ENCODE measurements at places on chromosomes 7 and 10.

DNA sequence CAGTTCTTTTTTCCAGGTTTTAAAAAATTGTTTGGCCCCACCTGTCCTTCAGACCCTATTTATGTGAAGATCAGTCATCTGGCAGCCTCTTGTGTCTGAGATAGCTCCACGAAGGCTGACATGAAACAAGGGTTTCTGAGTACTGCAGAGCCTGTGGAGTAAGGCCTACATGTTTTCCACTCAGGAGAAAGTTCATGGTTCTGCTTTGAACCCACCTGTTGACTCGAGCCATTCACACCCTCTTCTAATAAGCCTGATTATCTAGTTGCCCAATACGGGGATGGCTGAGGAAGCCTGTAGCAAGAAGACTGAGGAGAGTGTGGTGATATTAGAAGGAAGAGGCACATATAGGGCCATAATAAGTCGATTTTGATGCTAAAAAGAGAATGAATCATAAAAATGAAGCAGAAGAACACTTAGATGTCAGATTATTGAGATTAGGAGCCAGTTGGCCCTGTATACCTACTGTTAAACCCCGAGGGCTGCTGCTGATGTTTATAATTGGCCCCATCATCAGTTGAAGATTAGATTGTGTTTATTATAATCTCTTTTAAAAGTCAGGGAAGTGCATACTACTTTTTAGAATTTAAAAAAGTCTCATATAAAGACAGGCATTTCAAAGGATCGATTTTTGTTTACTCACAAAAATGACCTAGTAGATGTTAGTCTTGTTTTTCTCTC, 109.4 kb downstream of the CDK14 start:
- H3K4me1 ChIP-seq: no peaks in the 10 kb centered on the region
- H3K36me3 ChIP-seq: no peaks in the 10 kb centered on the region
- H3K27ac ChIP-seq: no peak overlapping the region
- H3K27me3 ChIP-seq: no peaks in the 10 kb centered on the region
- no peak for DNase-seq

GRCh38 chr7:83469076-83469475, 179.9 kb downstream of the SEMA3E start:
- no peak overlapping the region for H3K4me3 ChIP-seq
- no peaks in the 10 kb centered on the region for H3K36me3 ChIP-seq
- H3K4me1 ChIP-seq: no peaks in the 10 kb centered on the region
- H3K27me3 ChIP-seq: no peaks in the 10 kb centered on the region
- H3K27ac ChIP-seq: no peak overlapping the region
- no peak for DNase-seq

GRCh38 chr10:29158066-29158465, 130.8 kb upstream of the LYZL1 start:
- DNase-seq: no peak
- H3K36me3 ChIP-seq: no peaks in the 10 kb centered on the region
- no peak overlapping the region for H3K27ac ChIP-seq
- no peaks in the 10 kb centered on the region for H3K27me3 ChIP-seq

DNA sequence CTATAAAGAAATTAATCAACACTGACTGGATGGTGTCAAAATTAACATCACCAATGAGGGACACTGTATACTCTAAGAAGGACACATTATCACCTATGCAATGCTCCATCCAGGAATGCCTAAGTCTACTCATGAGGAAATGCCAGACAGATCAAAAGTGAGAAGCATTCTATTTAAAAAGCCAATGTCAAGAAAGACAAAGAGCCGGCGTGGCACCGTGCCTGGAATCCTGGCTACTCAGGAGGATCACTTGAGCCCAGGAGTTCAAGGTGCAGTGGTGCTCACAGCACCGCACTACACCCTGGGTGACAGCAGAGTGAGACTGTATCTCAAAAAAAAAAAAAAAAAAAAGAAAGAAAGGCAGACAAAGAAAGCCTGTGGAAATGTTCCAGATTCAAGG, 45.5 kb upstream of the ANAPC16 start:
- DNase-seq: no peak
- H3K4me1 ChIP-seq: no peaks in the 10 kb centered on the region
- no peak overlapping the region for H3K4me3 ChIP-seq
- H3K36me3 ChIP-seq: no peaks in the 10 kb centered on the region
- H3K27ac ChIP-seq: no peak overlapping the region

DNA sequence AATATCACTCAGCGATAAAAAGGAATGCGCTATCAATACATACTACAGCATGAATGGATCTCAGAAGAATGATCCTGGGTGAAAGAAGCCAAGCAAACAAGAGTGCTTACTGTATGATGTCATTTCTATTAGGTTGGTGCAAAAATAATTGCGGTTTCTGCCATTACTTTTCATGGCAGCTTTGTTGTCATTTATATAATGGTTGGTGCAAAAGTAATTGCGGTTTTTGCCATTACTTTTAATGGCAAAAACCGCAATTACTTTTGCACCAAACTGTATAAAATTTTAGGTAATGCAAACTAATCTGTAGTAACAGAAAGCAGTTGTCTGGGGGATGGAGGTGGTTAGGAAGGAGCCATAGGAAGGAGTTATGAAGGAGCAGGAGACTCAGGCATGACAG, 318.3 kb upstream of the ZMIZ1 start:
- H3K27ac ChIP-seq: no peak overlapping the region
- H3K4me1 ChIP-seq: no peaks in the 10 kb centered on the region
- no peak overlapping the region for H3K4me3 ChIP-seq
- H3K36me3 ChIP-seq: no peaks in the 10 kb centered on the region
- no peak for DNase-seq

- no peaks in the 10 kb centered on the region for H3K36me3 ChIP-seq
- H3K4me3 ChIP-seq: no peak overlapping the region
- H3K27me3 ChIP-seq: no peaks in the 10 kb centered on the region
- H3K4me1 ChIP-seq: no peaks in the 10 kb centered on the region
- no peak overlapping the region for H3K27ac ChIP-seq
Observed at GRCh38 chr7:14598978-14599377, 303.6 kb downstream of the DGKB start.

DNA sequence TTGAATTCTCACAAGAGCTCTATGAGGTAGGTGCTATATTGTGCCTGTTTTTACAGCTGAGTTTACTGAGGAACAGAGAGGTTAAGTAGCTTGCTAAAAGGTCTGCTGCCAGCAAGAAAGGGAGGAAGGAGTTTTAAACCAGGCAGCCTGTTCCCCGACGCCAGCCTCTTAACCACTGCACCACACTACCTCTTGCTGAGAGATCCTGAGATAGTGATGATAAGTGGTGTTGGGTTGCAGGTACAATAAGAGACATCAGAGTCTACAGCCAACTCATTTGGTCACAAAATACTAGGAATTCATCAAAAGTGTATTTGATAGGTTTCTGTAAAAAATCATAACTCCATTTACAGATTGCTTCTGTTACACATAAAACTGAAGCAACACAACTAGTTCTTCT, 8.0 kb downstream of the CCDC71L start:
- no peak overlapping the region for H3K27ac ChIP-seq
- no peaks in the 10 kb centered on the region for H3K36me3 ChIP-seq
- DNase-seq: no peak
- H3K27me3 ChIP-seq: no peaks in the 10 kb centered on the region
- no peaks in the 10 kb centered on the region for H3K4me1 ChIP-seq

DNA sequence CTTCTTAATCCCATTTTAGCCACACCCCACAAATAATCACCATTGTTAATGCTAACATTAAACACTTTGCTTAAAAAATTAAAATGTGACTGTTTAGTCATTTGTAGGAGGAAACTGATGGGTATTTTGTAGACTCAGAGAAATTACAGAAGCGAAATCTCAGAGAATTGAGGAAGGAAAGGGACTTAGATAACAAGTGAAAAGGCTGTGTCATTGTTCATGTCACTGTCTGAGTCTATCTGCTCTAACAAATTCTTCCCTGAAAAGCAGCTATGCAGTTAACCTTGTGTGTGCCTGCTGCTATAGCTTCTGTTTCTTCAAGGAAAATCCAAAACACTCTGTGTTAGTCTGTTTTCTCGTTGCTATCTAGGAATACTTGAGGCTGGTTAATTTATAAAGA, 40.9 kb upstream of the PLXDC2 start:
- no peak overlapping the region for H3K27ac ChIP-seq
- no peaks in the 10 kb centered on the region for H3K36me3 ChIP-seq
- H3K27me3 ChIP-seq: no peaks in the 10 kb centered on the region
- DNase-seq: no peak

DNA sequence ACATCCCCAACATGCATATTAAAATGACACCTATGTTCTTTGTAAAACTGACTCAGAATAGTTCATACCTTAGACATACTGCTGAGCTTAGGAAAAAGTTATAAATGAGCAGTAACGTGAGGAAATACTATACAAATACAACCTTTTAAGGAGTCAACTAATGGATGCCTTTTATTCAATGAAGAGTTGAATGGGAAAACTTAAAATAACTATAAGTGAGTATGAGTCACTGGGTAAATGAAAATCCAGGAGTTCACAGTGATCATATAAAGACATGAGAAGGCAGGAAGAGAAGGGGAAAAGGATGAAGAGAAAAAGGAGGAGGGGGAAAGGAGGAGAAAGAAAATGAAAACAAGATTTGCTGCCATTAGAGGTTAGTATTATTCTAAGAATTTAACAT, 157.8 kb upstream of the PCDH15 start:
- H3K36me3 ChIP-seq: no peaks in the 10 kb centered on the region
- no peak for DNase-seq
- H3K4me1 ChIP-seq: no peaks in the 10 kb centered on the region
- H3K27ac ChIP-seq: no peak overlapping the region
- no peaks in the 10 kb centered on the region for H3K27me3 ChIP-seq

GRCh38 chr10:127964621-127965020, 57.7 kb downstream of the PTPRE start:
- H3K4me3 ChIP-seq: no peak overlapping the region
- H3K27ac ChIP-seq: no peak overlapping the region
- no peaks in the 10 kb centered on the region for H3K4me1 ChIP-seq
- H3K36me3 ChIP-seq: no peaks in the 10 kb centered on the region
- no peaks in the 10 kb centered on the region for H3K27me3 ChIP-seq

- no peaks in the 10 kb centered on the region for H3K36me3 ChIP-seq
- H3K27me3 ChIP-seq: no peaks in the 10 kb centered on the region
- peaks cover 15% of the 10 kb centered on the region for H3K4me1 ChIP-seq
- H3K4me3 ChIP-seq: no peak overlapping the region
- H3K27ac ChIP-seq: no peak overlapping the region
Observed at GRCh38 chr10:352476-353235, 217.4 kb downstream of the ZMYND11 start.

DNA sequence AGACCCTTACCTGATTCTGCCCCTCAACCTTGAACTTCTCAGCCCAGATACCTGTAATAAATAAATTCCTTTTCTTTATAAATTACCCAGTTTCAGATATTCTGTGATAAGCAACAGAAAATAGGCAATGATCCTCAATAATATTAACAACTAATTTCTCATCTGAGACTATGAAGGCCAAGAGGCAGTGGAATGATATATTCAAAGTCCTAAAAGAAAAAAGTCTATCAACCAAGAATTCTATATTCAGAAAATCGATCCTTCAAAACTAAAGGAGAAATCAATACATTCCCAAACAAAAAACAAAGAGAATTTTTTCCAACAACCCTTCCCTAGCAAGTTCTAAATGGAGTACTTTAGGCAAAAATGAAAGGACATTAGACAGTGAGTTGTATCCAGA, 279.6 kb downstream of the PTPRN2 start:
- no peak overlapping the region for H3K27ac ChIP-seq
- no peak for DNase-seq
- H3K4me1 ChIP-seq: no peaks in the 10 kb centered on the region
- no peaks in the 10 kb centered on the region for H3K27me3 ChIP-seq

DNA sequence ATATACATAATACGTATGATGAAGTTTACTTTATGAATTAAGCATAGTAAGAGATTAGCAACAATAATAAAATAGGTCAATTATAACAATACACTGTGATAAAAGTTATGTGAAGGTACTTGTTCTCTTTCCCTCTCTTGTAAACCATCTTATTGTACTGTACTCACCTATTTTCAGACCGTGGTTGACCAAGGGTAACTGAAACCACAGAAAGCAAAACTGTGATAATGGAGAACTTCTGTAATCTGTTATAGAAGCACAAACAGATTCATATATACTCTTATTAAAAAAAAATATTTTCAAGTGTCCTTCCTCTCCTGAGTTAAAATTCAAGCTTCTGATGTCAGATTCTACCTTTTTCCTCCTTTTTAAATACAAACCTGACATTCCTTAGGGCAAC, 1247.8 kb upstream of the SORCS1 start:
- no peaks in the 10 kb centered on the region for H3K4me1 ChIP-seq
- H3K36me3 ChIP-seq: no peaks in the 10 kb centered on the region

DNA sequence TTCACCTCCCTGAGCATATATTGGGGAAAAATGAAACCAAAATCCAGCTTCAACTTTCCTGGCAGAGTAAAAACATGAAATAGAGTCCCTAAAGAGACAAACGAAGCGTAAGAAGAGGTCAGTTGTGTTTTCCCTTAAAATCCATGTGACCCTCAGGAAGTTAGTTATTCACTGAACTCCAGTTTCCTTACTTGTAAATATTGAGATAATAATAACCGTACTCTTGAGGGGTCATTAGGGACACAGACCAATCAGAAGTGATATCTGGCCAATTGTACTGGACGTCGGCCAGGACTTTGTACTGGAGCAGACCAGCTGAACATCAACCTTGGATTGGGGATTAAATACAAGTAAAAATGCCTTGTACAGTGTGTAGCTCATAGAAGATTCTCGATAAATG, 167.0 kb downstream of the GATA3 start:
- no peaks in the 10 kb centered on the region for H3K27me3 ChIP-seq
- H3K27ac ChIP-seq: no peak overlapping the region
- DNase-seq: no peak
- no peak overlapping the region for H3K4me3 ChIP-seq
- H3K36me3 ChIP-seq: no peaks in the 10 kb centered on the region

- H3K4me3 ChIP-seq: peak overlapping the region; percentile 92
- peak overlapping the region; percentile 95 for H3K27ac ChIP-seq
- peaks cover 21% of the 10 kb centered on the region for H3K4me1 ChIP-seq
- peak; percentile 88 for DNase-seq
- H3K36me3 ChIP-seq: peaks cover 28% of the 10 kb centered on the region
Observed at GRCh38 chr7:127392182-127392565, 334 bp downstream of the ZNF800 start.

DNA sequence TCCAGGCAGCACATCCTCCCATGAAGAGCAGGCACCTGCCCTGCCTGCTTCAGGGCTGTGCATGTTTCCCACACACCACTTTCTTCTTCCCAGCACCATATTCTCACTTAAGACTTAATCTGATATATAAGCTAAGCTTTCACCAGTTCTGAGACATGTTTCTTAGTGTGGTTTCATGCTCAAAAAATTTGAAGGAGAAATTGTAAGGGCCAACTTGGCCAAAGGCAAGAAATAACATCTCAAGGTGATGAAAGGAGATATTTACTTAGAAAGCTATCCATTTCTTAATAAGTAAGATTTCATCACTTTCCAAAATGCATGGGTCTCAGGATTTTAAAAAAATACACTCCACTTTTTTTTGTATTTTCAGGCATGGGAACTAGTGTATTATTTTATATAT, 468.1 kb upstream of the AKR1E2 start:
- peaks cover 1% of the 10 kb centered on the region for H3K27me3 ChIP-seq
- H3K27ac ChIP-seq: no peak overlapping the region
- no peak overlapping the region for H3K4me3 ChIP-seq
- no peak for DNase-seq
- no peaks in the 10 kb centered on the region for H3K36me3 ChIP-seq

- H3K4me3 ChIP-seq: no peak overlapping the region
- H3K27me3 ChIP-seq: no peaks in the 10 kb centered on the region
- no peak overlapping the region for H3K27ac ChIP-seq
- H3K4me1 ChIP-seq: no peaks in the 10 kb centered on the region
- H3K36me3 ChIP-seq: peaks cover 21% of the 10 kb centered on the region
- DNase-seq: no peak
Observed at GRCh38 chr7:101913851-101914250, 96.4 kb downstream of the CUX1 start.

GRCh38 chr10:100020886-100021253, 11.1 kb upstream of the DNMBP start:
- no peak overlapping the region for H3K27ac ChIP-seq
- H3K27me3 ChIP-seq: no peaks in the 10 kb centered on the region
- no peak overlapping the region for H3K4me3 ChIP-seq
- no peak for DNase-seq
- H3K36me3 ChIP-seq: no peaks in the 10 kb centered on the region

Data from CD4-positive, alpha-beta T cell (primary cell).